Activated naive CD4-positive, alpha-beta T cell treated with anti-CD3 and anti-CD28 coated beads for 36 hours (primary cell): ENCODE measurements at places on chromosomes 4 and X. TPM values are rescaled to one million over a fixed set of nuclear protein-coding genes. Genes with fewer than 3 reads are reported as not detected.

GRCh38 chr4:146333187-146333894, 119.0 kb downstream of the REELD1 start:
- peak; percentile 41 for DNase-seq

- peak; percentile 77 for DNase-seq
Measured at GRCh38 chr4:22607382-22607781, 85.4 kb upstream of the GBA3 start.

The GIMD1 gene
- not detected for total RNA-seq

DNA sequence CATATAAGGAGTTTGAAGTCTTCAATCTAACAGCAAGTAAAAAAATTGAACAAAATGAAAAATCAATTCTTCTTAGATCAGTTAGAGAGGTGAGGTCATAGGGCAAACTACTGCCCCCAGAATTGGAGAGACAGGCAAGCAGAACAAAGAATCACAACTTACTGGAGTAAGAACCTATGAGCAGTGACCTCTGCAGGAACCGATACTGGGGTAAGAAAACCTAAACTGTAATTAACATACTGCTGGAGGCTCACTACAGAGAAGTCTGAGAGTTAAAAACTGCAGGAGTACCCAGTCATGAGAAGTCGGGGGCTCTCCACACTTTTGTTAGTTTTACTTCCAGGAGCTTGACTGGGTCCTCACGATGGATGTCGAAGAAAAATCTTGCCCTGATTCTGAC, 16.0 kb downstream of the CLDN22 start:
- no peak for DNase-seq

The RASL11B gene
- not detected for total RNA-seq

DNA sequence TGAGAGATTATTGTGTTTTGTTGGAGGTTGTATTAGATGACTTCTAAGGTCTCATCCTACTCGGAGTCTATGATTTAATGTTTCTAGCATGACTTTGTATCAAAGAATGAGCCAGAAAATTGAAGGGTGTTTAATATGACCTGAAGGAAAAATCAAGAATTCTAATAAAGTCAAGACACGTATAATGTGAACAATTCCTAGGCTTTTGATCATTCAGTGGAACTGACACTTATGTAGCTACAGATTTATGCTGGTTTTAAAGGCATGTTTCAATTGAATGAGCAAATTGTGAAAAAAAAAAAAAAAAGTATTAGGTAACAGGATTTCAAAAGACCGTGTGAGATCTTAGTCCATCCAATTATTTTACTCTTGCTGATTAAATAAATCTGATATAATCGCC, 64.9 kb downstream of the GRID2 start:
- no peak for DNase-seq

The MAGEA12 gene
- total RNA-seq, result not detected

DNA sequence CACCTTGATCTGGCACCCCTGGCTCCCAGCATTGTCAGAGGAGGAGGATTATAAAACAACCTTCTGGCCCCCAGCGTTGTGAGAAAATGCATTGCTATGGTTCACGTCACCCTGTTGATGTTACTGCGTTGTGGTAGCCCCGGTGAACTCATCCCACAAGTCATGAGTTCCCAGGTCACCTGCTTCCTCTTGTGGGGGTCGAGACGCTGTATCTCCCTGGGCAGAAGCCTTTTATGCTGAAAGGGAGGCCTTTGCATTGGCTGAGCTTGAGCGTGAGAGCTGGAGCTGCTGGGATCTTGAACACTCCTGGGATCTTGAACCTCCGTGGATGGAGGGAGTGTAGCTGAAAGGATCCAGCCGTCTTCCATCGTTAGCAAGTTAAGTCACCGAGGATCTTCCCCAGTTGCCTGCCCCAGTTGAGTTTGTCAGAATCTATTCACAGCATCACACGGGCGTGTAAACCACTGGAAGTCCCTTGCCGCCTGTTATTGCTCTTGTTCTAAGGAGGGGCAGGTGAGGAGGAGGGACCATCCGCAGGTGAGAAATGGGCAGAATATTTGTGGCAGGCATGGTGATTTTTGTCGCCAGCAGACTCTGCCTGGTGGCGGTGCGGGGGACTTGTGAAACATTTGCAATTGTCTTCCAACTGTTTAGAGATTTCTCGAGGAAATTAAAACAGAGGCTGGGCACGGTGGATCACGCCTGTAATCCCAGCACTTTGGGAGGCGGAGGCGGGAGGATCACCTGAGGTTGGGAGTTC, 299.9 kb downstream of the ASMT start:
- DNase-seq, result no peak

- no peak for DNase-seq
Measured at GRCh38 chr4:8582941-8583654, 2.9 kb downstream of the GPR78 start.

The TMEM271 gene
- total RNA-seq, result not detected

The ANOS1 gene
- not detected for total RNA-seq

- DNase-seq, result no peak
Measured at GRCh38 chr4:22493523-22493922, 22.3 kb downstream of the ADGRA3 start.

GRCh38 chrX:152299787-152300186, 151.3 kb downstream of the GABRA3 start:
- no peak for DNase-seq

The RAB40AL gene
- not detected for total RNA-seq

DNA sequence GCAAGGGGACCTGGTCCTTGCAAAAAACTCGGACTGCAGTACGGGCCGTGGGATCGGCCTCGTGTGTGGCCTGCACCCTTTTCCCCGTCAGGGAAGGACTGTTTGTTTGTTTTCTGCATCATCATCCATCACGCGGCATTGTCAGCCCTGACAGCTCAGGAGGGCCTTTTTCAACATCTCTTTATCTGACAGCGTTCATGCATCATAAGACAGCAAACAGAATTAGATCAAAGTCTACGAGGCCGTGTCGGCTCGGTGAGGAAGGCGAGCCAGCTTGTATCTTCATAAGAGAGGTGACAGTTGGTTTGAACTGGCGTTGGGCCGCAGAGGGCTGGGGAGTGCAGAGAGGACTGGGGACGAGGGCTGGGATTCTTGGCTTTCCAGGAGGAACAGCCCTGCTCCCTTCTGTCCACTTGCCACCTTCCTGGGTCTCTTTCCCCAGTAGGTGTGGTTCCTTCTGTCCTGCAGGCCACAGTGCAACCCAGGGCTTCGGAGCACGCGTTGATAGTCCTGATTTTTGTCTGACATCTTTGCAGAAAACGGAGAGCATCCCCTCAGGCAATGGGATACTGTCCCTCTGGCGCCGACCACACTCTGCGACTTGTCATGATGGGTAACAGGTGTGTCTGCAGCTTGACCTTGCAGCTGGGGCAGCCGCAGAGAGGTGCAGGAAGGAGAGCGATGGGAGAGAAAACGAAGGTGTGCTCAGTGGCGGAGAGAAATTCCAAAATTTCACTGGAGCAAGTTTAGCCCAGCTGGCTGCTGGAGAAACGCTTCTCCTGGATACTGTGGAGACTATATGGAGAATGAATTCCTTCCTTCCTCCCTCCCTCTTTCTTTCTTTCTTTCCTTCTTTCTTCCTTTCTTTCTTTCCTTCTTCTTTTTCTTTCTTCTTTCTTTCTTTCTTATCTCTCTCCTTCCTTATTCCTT, 104.0 kb upstream of the SHOX start:
- no peak for DNase-seq

DNA sequence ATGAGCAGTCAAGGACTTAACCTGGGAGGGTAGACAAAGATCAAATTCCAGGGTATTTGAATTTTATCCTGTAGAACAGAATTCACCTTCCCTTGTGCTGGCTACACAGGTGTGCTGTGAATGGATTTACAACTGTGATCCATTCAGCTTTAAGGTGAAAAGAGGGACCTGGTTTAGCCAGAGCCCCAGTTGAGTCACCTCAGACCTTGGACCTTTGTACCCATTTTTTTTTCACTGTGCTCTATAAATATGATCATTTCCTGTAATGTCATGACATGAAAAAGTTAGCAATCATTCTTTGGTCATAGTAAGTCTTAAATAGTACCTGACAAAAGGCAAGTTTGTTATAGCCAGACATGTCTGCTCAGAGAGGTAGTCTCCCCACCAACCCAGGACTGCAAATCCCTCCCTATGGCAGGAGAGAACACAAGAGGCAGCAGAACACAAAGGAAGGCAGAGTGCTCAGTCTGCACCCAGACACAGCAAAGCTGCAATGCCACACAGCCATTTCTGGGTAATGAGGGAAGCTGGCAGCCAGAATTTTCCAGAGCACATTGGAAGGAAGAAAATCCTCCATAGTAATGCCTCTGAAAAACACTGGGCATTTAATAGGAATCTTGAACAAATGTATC, 77.9 kb downstream of the CXXC4 start:
- DNase-seq, result no peak

DNA sequence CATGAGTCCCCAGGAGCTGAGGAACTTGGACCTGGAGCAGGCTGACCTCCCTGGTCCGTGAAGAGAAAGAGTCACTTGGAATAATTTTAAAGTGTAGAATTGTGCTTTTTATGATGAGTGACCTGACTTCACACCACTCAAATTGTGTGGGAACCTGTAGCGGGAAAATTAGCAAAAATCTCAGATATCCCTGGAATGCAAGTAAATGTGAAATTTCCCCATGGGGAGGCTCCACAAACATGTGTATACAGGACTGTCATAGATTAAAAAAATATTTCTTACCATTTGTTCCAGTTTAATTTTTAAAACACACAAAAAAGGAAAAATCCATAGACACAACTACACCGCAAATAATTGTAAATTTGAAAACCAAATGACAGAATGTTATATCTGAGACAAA, 1079.6 kb upstream of the PABPC4L start:
- no peak for DNase-seq
